GDM1 (cell line): ENCODE measurements at places on chromosomes 3 and 15.

- DNase-seq, result no peak
These were observed 459.5 kb downstream of the DIPK2A start for GRCh38 chr3:144431134-144431533.

DNA sequence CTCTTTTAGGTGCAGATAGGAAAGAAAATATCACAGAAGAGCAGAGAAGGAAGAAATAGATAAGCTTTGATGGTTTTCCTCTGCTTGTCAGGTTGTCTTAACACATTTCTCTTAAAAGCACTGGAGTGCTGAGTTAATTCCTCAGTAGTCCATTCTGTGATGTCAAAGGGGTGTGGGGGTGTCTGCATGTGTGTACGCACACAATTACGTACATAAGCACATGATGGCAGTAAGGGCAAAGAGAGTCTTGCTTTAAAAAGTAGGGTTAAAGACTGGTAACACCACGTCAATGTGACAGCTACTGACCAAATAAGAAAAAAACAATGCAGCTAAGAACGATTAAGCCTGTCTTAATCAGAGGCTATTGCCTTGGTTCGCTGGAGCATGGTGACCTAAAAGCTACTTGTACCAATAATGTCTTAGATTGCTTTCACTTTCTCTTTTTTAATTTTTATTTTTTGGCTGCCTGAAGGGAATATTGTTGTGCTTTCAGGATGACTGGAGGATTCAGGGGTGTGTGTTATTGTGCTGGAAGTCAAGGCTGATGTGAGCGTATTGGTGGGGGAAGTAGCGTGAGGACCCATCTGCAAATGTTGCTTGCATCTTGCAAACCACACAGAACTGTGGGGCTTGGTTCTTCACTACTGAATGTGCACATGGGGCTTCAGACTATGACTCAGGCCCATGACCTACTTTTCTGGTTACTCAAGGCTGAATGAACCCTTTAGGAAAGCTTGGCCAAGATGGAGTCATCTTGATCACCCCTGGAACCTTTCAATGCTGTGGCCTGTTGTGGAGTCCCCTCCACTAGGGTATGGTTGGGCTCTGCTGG is 417.8 kb upstream of the TPM1 start:
- no peak for DNase-seq

GRCh38 chr3:143507735-143508580 is 340.3 kb downstream of the SLC9A9 start:
- DNase-seq, result no peak

GRCh38 chr15:60074181-60074885 is 70.2 kb downstream of the FOXB1 start:
- DNase-seq, result no peak

DNA sequence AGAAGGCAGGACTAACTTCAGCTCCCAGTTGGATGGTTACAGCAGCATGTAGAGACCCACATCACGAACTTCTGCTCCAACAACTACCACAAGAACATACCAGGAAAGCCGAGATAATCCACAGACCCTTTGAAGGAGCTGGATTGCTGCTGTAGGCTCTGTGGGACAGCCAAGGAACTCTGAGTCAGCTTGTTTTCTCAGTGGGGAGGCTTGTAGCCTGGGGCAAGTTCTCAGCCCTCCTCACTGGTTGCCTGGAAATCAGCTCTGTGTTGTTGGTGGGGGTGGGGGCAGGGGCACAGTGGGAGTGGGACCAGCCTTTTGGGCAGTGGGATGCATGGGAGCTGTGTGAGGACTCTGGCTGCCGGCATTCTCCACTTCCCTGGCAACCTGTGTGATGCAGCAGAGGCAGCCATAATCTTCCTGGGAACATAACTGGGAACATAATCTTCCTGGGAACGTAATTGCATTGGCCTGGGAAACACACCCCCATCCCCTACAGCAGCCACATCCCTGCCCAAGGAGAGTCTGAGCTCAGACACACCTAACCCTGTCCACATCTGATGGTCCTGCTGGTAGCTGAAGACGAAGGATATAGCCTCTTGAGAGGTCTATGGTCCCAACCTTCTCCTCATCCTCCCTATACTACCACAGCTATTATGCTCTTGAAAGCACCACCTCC is 153.1 kb downstream of the PEAK1 start:
- DNase-seq, result no peak

GRCh38 chr3:5317557-5317956 is 130.1 kb downstream of the EDEM1 start:
- no peak for DNase-seq

- no peak for DNase-seq
These were observed 43.4 kb downstream of the GPR160 start for GRCh38 chr3:170081079-170081741.

DNA sequence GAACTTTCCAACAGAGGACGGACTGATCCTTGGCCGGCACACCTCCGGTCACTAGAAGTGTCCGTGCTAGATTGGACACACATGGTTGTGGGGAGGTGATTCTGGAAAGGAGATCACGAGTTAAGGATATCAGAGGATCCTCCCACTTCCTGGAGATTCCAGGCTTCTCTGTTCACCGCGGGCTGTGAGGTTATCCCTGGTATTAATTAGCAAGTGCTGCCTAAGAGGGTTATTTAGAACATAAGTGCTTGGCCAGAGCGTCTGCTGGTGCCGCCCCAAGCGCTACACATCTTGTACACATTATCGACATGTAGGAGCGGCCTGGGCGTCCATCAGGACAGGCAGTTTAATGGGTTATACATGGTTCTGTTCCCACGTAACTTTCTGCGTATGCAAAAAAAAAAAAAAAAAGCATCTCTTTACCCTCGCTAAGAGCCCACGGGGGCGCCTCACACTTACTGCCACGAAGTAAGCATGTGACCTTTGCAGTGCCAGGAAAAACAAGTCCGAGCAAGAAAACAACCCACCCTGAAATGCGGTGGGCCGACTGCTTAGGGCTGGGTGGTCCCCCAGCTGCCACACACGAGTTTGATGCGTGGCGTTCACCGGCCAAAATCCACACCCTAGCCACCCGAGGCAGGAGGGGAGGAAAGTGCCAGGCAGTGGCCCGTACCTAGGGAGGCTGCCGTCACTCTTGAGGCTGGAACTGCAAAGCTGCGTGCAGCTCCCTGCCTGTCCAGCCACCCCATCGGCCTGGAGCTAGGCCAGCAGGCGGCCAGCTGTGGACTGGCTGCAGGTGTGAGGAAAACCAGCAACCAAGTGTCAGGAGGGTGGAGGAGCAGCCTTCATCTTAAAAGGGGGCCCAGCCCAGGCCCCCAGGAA is 78.0 kb downstream of the CPN2 start:
- DNase-seq, result no peak

DNA sequence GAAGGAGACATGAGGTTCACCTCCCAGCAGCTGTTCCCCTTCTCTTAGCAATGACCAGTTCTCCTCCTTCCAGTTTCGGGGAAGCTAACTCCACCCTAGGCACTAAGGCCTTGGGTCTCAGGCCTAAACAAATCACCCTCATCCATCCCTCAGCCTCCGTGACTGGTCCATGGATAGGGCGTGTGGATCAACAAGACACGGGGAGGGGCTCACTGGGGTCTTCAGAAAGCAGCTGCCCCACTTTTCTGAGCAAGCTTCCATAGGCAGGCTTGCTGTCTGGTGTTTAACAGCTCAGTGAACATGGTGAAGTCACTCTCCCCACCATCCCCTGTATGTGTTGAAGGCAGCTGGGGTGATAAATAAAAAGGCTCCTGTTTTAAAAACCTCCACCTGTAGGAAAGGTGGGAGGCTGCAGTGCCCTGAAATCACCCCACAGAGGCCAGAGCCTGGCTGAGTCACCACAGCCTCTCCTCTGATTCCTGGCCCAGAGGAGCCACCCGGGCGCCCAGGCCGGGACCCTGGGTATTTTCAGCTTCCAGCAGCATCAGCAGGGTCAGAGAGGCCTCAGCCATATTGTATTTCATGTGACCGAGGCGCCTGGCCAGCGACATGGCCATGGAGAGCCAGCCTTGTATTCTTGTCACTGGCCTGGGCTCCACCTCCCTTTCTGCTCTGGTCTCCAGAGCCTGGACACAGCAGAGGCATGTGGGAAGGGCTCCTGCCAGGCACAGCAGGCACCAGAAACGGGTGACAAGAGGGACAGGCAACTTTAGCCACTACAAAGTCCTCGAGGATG is 60.3 kb upstream of the HERC1 start:
- no peak for DNase-seq
